Cortex of kidney (tissue), 1 donor: ENCODE measurements at places on chromosomes 13 and 19.

GRCh38 chr13:23687614-23688013, 117.4 kb downstream of the TNFRSF19 start:
- no peak for DNase-seq

DNA sequence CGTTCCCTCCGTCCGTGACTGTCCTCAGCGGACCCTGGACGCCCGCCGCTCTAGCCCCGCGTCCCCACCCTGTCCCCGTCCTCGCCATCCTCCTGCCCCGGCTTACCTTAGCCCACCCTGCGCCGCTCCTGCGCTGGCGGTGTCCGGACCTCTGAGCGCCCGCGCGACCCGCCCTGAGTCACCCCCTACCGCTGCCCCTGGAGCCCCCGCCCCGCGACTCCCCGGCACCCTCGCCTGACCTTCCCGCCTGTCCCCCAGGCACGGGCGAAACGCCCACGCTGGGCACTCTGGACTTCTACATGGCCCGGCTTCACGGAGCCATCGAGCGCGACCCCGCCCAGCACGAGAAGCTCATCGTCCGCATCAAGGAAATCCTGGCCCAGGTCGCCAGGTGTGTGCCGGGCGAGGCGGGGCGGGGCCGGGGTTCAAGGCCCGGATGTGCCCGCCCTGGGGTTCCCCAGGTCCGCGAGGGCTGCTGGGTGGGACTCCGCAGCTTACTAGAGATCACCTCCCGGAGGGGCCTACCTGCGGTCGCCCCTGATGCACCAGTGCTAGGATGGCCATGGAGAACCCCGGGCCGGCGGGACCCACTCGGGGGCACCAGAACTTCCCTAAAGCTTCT, 5.1 kb downstream of the HMG20B start:
- no peak for DNase-seq

GRCh38 chr13:77038907-77039480, 12.0 kb upstream of the FBXL3 start:
- no peak for DNase-seq

- DNase-seq, result no peak
These were observed 201.4 kb downstream of the PCCA start for GRCh38 chr13:100290165-100290801.

- DNase-seq, result no peak
These were observed 320.9 kb downstream of the DCLK1 start for GRCh38 chr13:35810321-35810720.

GRCh38 chr13:93786846-93787489, 560.4 kb downstream of the GPC6 start:
- DNase-seq, result no peak

GRCh38 chr19:29850482-29850881, 38.7 kb downstream of the CCNE1 start:
- no peak for DNase-seq

DNA sequence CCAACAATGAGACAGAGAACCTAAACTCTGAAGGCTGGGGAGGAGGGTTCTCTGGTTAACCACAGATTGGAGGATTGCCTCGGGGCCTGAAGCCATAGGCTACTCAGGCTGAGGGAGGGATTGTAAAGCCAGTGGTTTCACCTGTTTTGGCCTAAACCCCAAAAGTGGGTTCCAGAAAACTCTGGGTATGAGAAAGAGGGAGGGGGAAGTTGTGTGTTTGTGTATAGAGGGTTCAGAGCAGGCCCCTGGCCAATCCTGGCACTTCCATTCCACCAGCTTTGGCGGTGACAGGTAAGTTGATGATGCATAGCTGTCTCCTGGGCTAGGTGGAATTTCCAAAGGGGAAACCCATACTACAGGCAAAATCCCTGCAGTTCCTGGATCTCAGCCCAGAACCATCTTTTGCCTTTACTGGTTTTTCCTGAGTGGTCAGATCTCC, 13.5 kb upstream of the CCDC97 start:
- no peak for DNase-seq

GRCh38 chr13:63541336-63541735, 2125.7 kb upstream of the PCDH20 start:
- DNase-seq, result no peak

GRCh38 chr19:37669450-37669914, 14.2 kb upstream of the ZFP30 start:
- no peak for DNase-seq

DNA sequence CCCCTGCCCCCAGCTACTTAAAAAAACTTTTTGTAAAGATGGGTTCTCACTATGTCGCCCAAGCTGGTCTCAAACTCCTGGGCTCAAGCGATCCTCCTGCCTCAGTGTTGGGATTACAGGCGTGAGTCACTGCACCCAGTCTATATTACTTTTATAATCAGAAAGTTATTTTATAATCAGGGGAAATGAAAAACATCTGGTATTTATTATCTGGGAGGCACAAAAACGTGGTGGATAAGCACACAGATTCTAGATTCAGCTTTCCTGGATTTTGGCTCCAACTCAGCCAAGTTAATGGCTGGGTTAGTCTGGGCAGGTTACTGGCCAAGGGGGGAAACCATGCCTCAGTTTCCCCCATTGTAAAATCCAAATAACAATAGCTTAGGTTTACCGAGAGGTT, 24.7 kb downstream of the KEAP1 start:
- no peak for DNase-seq

DNA sequence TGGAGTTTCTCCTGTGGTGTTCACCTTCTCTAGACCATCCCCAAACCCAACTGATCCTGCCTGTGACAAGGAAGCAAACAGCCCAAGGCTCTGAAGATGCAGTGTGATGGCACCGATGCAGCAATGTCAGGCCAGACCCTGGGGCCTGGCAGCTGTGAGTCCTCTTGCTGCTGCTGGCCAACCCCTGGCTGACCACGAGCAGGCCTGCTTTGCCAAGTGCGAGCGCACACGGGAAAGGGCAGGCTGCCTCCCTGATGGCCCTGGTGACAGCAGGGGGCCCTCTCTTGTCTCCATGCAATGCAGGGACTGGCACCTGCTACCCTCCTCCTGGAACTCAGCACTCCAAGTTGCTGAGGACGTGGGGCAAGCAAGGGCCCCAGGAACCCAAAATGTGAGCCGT, 5.4 kb upstream of the VSTM2B start:
- DNase-seq, result no peak

DNA sequence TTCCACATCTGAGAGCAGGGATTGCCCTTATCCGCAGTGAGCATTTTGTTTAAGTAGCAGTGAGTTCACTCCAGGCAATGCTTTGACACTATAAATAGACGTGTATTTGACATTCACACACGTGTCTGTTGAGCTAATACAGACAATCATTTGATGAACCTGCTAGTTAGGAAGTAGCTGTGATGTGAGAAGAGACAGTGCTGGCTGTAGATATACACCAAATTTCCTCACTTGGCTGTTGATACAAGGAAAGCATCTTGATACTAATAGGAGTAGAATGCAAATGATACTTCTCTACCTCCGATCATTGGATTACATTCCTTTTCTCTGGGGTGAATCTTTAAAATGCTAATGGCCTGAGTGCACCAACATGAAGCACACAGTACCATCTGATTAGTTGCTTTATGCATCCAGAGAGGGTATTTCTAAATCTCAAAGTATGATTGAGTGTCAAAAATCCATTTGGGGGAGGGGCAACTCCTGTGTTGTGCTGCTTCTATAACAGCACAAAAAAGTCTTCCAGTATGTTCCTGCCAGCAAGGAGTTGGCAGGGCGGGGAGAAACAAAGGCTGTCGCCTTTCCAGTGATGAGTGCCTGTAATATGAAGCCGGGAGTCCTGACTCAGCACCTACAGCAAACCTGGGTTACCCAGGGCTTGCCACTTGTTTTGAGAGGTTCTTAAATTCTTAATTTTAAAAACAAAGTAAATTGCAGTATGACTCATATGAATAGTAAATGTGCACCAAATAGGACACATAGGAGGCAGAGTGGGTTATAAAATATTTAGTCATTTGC, 7.0 kb downstream of the CUL4A start:
- no peak for DNase-seq

GRCh38 chr13:51933466-51934058, 71.8 kb downstream of the CCDC70 start:
- DNase-seq, result no peak

DNA sequence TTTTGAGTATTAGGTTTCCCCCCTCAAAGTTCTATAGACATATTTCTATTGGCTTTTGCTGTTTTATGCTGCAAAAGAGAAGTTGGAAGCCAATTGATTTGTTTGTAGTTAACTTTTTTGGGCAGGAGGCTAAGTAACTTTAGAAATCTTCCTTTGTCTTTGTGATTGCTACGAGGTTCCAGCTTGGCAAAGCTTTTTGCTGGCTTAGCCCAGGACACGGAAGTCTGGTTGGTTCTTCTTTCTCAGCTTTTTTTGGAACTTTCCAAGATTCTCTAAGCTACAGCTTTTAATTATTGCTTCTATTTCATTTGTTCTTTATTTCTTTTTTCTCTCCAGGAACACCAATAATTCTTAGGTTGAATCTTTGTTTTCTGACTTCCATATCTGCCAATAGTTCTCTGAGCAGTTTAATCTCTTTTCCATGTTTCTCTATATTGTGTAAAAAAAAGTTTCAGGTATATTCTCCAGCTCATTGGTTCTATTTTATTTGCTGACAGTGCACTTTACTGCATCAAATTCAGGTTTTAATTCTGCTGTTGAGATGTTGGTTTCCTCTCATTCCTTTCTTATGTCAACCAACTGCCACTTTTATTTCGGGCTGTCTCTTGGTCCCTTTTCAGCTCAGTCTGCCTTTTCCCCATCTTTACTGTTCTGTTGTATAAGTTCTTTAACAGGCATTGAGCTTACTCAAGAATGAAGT, 27.8 kb downstream of the MBNL2 start:
- DNase-seq, result no peak

GRCh38 chr13:111537843-111538499, 217.5 kb downstream of the TEX29 start:
- no peak for DNase-seq

DNA sequence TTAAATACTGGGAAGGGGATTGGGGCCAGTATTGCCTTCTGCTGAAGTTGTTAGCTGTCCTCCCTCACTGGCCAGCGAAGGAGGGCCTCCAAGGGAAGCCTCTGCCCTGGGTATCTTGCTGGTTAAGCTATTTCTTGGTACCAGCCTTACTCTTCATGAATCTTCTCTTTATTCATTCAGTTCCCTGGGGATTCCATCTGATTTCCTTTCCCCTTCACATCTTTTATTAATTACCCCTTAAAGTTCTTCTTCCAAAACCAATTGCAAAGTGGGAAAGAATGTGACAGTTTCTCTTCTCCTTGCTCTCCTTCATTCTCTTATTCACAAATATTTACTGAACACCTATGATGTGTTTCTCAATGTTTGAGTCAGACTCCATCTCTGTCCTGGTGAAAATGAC, 36.7 kb upstream of the STK24 start:
- DNase-seq, result no peak

DNA sequence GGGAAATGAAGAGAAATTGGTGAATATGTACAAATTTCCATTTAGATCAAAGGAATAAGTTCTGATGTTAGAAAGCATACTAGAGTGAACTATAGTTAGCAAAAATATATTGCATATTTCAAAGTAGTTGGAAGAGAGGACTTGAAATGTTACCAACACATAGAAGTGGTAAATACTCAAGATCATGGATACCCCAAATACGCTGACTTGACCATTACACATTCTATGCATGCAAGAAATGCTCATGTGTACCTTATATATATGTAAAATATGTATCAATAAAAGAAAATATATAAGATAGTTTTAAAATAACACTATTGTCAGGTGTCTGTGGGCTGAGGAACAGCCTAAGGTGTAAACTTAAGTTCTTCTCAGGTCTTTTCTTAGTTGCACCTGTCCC, 14.6 kb upstream of the ZNF491 start:
- no peak for DNase-seq

GRCh38 chr19:42042455-42043170, 27.4 kb downstream of the GRIK5 start:
- DNase-seq, result no peak

GRCh38 chr19:48632692-48633147, 4.5 kb downstream of the DBP start:
- no peak for DNase-seq

DNA sequence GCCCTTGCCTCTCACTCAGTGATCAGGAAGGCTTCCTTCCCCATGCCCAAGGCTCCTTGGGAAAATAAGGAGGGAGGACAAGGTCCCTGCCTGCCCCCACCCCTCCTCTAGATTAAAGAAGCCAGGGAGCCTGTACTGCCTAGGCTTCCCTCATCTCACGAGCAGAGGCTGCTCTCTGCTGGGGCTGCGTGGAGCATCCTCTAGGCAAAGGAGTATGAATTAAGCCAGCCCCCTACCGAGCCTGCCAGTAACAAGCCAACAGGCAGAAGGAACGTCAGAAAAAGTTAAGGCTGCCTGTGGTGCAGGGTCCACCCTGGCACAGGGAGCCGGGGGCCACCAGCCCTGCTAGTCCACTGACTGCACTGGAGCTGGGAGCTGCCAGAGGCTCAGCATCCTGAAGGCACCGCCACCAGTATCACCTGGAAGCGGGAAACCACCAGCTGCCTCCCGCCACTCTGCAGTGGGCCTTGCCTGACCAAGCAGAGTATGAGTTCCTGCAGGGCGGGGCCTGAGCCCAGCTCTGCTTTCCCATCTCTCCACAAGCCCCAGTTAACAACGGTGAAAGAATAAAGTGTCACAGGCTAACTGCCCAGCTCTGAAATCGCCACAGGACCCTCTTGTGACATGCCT, 6.8 kb downstream of the NAPA start:
- DNase-seq, result no peak

DNA sequence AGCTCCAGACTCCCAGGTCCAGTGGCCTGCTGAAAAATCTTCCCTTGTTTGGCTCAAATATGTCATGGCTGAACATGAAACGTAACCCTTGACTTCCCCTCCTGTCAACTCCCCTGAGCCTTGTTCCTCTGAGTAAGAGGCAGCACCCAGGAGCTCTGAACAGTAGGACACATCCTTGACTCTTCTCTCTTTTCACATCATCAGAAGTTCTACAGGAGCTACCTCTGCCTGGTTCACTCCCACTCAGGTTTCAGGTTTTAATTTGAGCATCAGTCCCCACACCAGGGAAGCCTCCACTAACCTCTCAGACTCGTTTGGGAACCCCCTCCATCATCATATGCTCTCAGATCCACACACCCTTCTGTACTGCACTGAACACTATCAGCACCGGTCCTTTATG, 30.3 kb downstream of the ZNF823 start:
- no peak for DNase-seq

DNA sequence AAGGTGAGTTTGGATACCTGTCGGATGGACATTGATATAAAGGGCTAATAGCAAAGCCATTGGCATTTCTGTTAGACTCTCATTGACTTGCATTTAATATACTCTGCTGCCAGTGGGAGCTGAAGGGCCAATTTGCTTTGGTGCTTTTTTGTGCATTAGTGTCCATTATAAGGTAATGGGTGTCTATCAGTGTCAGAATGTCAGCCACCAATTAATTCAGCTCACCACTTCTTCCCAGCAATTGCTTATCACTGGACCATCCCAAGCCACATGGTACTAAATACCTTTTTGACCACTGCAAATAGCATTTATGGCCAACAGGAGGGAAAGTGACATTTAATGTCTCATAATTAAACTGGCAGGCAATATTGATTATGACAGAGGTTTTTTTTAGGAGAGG, 317.8 kb downstream of the TEX29 start:
- DNase-seq, result no peak

GRCh38 chr19:37594982-37595382, 306 bp downstream of the ZNF540 start:
- DNase-seq, result no peak

- no peak for DNase-seq
These were observed 685 bp downstream of the LENG9 start for GRCh38 chr19:54462655-54463530.
